ENCODE measurements at places on chromosomes 3 and 15.

DNA sequence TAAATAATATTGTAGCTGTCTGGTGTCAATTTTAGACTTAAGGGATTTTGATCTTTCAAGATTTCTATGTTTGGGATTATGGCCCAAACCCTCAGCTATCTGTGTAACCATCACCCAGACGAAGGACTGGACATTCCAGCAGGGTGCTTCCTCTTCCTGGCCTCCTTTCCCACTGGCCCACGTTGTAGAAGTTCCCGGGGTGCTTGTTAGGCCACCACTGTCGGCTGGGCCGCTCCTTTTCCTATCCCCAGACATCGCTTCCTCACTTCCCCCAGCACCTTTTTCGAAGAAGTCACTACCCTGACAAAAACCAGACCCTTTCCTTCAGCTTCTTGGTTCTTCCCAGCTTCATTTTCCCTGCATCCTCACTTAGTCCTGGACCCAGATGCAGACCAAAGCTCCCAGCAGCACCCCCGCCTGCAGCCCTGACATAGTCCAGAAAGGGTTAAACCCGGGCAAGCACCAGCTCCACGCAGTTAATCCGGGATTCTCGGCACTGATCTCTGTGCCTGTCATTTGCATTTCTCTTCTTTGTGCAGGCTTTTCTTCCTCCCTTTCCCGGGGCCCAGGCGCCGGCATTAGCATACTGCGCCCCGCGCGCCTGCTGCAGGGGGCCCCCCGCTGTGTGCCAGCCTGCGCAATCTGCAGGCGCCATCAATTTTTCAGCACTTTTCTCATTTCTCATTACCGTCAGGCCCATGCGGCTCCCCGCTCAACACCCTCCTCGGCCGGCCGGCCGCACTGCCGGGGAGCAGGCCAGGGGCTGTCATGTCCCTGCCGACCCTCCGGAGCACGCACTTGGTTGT is 90.6 kb downstream of the ZNF621 start:
- DNase-seq, result no peak

- no peak for DNase-seq
Measured at GRCh38 chr3:102674284-102674683, 239.5 kb downstream of the ZPLD1 start.

DNA sequence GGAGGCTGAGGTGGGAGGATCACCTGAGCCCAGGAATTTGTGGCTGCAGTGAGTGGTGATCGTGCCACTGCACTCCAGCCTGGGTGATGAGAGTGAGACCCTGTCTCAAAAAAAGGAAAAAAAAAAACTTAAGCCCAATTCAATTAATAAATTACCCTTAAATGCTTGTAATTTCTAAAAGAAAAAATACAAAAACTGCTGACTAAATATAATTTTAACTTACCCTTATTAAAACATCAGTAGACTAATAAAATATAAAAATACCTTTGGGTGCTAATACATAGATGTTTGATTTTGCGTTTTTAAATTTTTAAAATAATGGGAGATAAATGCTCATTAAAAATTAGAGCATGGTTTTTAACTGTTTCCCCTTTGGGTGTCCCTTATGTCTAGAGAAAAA is 17.5 kb upstream of the SLC25A26 start:
- no peak for DNase-seq

- no peak for DNase-seq
Measured at GRCh38 chr3:21508246-21508645, 242.8 kb downstream of the ZNF385D start.

GRCh38 chr3:72068621-72069020 is 283.7 kb upstream of the PROK2 start:
- no peak for DNase-seq

GRCh38 chr3:34312684-34313083 is 514.3 kb downstream of the PDCD6IP start:
- no peak for DNase-seq

GRCh38 chr15:40856746-40857145 is 12.9 kb downstream of the SPINT1 start:
- DNase-seq, result no peak

- no peak for DNase-seq
Measured at GRCh38 chr3:68681766-68682165, 250.6 kb downstream of the TAFA4 start.

DNA sequence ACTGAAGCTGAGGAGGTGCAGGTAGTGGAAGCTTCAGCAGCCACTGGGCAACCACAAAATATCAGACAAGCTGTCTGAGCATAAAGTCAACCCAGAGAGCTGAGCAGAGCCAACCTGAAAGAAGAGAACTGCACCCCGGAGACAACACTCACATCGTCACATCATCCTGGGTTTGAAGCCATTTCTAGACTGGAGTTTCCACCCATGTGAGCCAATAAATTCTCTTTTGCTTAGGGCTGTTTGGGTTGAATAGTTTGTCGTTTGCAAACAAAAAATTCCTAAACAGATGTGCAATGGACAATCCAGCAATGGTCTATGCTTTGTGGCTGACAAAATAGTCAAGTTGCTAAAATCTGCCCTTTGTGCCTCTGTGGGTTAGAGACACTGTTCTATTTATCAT is 15.3 kb upstream of the RAD18 start:
- no peak for DNase-seq

All from T-helper 22 cell (primary cell).